ENCODE measurements at places on chromosomes 7 and 10. TPM values are rescaled to one million over a fixed set of nuclear protein-coding genes. Genes with fewer than 3 reads are reported as not detected.

The WNT2 gene
- not detected for total RNA-seq

The STAG3 gene
- 1.1 TPM for total RNA-seq

The LEP gene
- not detected for total RNA-seq

The PPP1R3C gene
- 1.9 TPM for total RNA-seq

The MUC3A gene
- not detected for total RNA-seq

The AKR1B15 gene
- total RNA-seq = not detected

The PGAM2 gene
- total RNA-seq = not detected

The C10orf67 gene
- under 0.01 TPM for total RNA-seq

The PTF1A gene
- not detected for total RNA-seq

The CDK13 gene
- 59.3 TPM for total RNA-seq

The ITGA8 gene
- under 0.01 TPM for total RNA-seq

The SLC39A12 gene
- total RNA-seq = not detected

The EBF3 gene
- total RNA-seq = 0.15 TPM

The BEND7 gene
- total RNA-seq = 7.8 TPM

The SGCE gene
- total RNA-seq = 55.5 TPM

The MYOZ1 gene
- total RNA-seq = not detected

The NME8 gene
- total RNA-seq = not detected

The STK17A gene
- 61.6 TPM for total RNA-seq

The FBXO24 gene
- 0.15 TPM for total RNA-seq

The COPS6 gene
- total RNA-seq = 112 TPM

The ZNF804B gene
- not detected for total RNA-seq

The VENTX gene
- total RNA-seq = not detected

The MYPN gene
- not detected for total RNA-seq

The TAS2R41 gene
- total RNA-seq = not detected

The CLDN12 gene
- 7.1 TPM for total RNA-seq

The INHBA gene
- total RNA-seq = 27.9 TPM

The CPVL gene
- not detected for total RNA-seq

The GHRHR gene
- not detected for total RNA-seq

The CYP2C19 gene
- not detected for total RNA-seq

The MUC12 gene
- not detected for total RNA-seq

The SP8 gene
- total RNA-seq = not detected

The PROSER2 gene
- total RNA-seq = 6.5 TPM

The CDK14 gene
- total RNA-seq = 17.9 TPM

The CRHR2 gene
- not detected for total RNA-seq

The CRYGN gene
- total RNA-seq = not detected

The FZD8 gene
- 30.2 TPM for total RNA-seq

The PSMC2 gene
- total RNA-seq = 242 TPM

The FRG2B gene
- not detected for total RNA-seq

The SVOPL gene
- total RNA-seq = not detected

The CARD11 gene
- total RNA-seq = 1.7 TPM

The OPN4 gene
- total RNA-seq = not detected

The PLEKHA1 gene
- total RNA-seq = 24.0 TPM

The TFAM gene
- total RNA-seq = 47.1 TPM

The GRM3 gene
- total RNA-seq = not detected

The TMEM139 gene
- 0.61 TPM for total RNA-seq

The SFRP4 gene
- not detected for total RNA-seq

The APBB1IP gene
- total RNA-seq = not detected

The TEX36 gene
- not detected for total RNA-seq

The GPR15LG gene
- not detected for total RNA-seq

The ATP6V0A4 gene
- total RNA-seq = under 0.01 TPM

The CALML5 gene
- total RNA-seq = not detected

The OR2A5 gene
- not detected for total RNA-seq

Measured in epithelial cell of umbilical artery (primary cell).